ENCODE measurements at places on chromosomes 16 and 17.

DNA sequence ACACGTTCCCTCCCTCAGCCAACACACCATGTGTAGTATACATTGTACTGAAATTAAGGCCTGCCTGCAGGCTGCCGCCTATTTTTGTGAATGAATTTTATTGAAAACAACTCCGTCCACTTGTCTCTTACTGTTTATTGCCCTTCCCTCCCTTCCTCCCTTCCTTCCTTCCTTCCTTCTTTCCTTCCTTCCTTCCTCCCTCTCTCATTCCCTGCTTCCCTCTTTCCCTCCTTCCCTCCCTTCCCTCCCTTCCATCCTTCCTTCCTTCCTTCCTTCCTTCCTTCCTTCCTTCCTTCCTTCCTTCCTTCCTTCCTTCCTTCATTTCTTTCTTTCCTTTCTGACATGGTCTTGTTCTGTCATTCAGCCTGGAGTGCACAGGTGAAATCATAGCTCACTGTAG, 2.3 kb downstream of the ITGAM start:
- DNase-seq: no peak

DNA sequence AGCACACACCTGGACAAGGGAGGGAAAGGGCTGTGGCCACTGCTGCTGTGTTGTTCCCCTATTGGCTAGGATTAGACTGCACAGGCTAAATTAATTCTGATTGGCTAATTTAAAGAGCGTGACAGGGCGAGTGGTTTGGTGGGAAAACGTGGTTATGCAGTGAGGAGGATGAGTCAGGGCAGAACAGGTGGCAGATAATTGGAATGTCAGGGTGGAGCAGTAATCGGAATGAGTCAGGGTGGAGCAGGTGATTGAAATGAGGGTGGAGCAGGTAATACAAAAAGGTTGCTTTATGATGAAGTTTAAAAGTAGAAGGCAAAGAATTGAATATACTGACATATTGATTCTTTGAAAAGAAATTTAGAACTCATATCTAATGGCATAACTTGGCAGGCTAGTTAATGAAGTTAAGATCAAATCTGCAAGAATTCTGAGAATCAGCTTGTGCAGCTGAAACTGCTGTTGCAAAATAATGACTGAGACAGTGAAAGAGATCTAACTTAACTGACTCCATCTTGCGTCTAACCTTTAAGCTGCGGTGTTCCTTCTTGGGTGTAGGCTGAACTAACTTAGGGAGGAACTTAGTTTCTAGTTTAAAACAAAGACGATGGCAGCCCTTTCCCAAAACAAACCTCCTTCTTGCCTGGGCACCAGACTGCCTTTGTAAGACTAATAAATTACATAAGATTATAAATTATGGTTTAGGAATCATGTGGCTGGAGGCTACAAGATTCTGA, 174.3 kb downstream of the UTP18 start:
- DNase-seq: no peak

DNA sequence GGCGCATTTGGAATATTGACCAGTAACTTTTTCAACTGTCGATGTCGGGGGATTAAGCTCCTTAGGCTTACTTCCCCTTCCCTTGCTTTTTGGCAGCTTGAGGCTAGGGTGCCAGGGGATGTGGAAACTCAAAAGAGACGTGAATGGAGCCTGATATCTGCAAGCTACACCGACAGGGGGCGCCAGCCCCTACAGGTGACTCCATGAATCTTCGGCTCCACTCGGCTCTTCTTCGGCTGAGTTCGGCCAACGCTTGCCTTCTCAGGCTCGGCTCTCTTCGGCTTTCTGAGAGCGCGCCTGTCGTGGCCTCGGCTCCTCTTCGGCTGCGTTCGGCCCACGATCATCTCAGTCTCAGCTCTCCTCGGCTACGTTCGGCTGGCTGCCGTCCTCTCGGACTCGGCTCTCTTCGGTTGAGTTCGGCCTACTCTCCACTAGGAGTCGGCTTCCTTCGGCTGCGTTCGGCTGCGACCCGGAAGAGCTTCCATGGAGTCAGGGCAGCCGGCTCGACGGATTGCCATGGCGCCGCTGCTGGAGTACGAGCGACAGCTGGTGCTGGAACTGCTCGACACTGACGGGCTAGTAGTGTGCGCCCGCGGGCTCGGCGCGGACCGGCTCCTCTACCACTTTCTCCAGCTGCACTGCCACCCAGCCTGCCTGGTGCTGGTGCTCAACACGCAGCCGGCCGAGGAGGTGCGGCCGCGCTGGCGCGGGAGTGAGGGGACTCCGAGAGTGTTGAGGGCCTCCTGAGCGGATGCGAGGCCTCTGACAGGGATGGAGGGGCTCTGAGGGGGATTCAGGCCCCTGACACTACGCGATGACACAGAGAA, at the start of gene ERCC4:
ERCC4 (plus strand) TSS at position 472 of the 827 bp plus-strand sequence; CDS start at position 484, 12 bp downstream.
- DNase-seq: peak; percentile 99

DNA sequence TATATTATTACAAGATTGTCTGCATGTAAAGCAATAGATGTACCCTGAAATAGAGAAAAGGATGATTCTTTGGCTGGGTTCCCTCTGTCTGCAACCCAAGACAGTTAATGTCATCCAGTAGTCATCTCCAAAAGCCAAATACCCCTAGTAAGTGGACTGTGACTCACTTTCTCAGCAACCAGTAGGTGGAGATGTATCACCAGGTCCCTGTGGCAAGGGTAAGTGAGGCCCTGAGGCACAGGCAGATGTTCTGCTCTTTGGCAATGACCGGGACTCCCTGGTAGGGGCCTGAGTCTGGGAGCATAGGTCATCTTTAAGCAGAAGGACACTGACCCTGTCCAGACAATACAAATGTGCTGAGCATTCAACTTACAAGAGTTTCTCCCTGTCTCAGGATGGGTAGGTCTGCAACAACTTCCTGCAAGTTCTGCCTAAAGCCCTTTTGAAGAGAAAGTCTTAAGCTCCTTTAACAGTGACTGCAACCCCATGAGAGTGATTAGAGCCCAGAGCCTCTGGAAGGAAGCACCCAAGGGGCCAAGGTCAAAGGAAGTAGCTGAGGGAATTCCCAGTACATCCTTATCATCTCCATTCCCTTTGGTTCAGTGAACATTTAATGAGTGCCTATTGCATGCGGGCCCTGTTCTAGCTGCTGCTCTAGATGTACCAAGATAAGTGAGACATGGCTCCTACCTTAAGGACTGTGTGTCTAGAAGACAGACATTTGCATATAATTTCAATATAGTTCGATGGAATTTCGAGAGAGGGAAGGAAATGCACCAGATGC, 31.9 kb downstream of the PMP22 start:
- peak; percentile 55 for DNase-seq

GRCh38 chr17:70378076-70378475, 208.7 kb downstream of the KCNJ2 start:
- DNase-seq: no peak

DNA sequence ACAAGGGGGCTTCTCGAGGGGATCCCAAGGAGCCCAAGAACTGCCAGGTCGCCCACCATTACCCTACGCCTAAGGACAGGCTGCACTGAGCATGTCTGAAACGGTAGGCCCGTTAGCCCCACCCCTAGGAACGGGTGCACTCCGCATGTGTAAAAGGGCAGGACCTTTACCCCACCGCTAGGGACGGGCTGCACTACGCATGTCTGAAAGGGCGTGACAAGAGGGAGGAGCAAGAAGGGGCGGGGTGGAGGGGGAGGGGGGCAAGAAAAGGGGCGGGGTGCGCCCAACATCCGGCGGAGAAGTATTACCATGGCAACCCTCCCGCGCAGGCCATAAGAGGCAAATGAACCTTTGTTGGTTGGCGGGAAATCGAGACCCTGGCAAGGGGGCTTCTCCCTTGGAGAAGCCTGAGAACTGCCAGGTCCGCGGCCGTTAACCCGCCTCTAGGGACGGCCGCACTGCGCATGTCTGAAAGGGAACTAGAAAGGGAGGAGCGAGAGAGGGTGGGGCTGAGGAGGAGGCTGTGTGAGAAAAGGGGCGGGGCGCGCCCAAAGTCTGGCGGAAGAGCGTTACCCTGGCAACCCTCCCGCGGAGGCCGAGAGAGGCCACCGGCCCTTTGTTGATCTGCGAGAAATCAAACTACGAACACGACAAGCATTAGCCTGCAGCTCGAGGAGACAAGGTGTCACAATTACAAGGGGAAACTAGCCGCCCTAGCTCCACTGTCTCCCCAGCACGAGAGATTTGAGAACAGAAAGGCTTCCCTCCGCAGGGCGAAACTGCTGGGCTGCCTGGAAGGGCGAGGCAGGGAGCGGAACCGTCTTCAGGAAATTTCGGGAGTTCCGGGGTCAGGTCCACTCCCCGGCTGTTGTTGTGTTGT, 2046.8 kb downstream of the TP53TG3F start:
- peak; percentile 1 for DNase-seq

GRCh38 chr16:2592786-2593185, 55.0 kb downstream of the PDPK1 start:
- no peak for DNase-seq

DNA sequence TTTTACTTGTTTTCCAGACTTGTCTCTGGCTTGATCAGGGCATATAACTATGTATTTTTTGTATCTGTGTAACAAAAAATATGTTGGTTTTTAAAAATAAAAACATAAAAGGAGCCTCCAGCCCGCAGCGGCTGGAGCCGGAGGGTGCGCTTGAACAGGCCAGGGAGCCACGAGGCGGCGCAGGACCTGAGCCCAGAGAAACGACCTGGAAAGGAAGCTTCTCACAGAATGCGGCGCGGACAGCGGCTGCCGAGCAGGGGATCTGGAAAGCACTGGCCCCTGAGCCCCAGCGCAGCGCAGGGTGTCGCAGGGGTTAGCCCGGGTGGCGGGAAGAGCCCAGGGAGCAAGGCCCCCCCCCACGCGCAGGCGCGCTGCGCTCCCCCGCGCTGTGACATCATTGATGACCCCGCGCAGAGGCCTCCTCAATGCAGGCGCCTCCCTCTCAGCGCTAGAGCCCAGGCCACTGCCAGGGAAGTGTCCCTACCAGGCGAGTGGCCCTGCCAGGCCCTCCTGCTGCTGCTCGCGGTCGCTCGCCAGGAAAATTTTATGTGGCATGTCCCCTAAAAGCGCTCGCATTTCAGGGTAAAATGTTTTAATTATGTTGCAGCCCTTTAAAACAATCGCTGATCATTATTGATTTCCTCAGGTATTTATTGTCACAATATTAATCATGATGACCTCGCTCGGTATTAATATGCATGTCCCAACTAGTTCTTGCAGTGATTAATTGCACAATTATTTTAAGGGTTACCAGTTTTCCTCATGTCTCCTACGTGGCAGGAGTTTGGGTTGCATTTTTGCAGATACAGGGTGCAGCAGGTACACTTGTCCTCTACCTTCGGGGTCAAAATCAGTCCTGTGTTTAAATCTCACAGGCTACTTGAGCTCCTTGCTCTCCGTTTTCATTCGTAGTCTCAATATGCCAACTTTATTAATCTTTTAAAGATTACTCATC, 134.2 kb downstream of the USP22 start:
- DNase-seq: peak; percentile 84

GRCh38 chr16:30429418-30429677, 482 bp downstream of the DCTPP1 start:
- no peak for DNase-seq

DNA sequence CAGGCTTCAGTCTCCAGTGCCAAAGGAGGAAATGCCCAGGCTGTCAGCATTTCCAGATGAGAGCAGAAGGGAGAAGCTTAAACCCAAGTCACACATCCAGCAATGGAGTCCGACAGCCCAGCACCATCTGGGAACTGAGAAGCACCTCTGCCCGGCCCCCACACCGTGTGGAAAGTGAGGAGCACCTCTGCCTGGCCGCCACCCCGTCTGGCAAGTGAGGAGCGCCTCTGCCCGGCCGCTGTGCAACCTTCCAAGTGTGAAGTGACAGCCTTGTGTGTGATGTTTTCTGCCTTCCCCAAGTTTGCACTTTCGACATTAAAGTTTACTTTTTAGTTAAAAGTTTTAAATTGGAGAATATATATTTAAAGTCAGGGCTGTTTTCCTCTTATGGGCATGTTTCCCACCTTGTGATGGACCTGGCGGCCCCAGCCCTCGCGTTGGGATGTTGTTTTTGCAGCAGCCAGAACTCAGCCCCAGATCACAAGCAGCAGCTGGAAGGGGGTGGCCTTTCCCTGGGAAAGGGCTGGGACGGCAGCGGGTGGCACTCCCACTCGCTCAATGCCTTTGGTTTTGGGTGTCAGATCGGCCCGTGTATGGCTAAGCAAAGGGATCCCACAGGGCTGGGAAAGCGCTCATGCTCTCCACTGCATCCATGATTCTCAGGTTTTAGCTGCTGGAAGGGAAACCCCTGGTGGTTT, 7.2 kb downstream of the CCDC137 start:
- no peak for DNase-seq

DNA sequence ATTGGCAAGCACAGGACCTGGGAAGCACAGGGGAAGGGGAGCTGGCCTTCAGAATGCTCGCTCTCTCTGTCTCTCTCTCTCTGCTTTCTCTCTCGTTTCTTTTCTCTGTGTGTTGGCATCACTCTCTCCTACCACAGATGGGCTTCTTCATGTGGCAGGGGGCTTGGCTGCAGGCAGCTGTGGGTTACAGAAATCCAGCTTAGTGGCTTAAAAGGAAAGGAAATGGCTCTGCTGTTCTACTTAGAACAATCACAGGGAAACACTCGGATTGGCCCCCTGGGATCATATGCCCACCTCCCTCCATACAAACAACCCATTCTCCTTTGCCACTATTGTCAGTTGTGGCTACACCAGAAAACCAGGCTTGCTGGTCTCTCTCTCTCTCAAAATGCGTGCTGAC, 20.4 kb downstream of the TBX2 start:
- no peak for DNase-seq

- peak; percentile 69 for DNase-seq
Measured at GRCh38 chr16:10126686-10127085, 55.5 kb downstream of the GRIN2A start.

- DNase-seq: no peak
Measured at GRCh38 chr17:77696721-77697460, 261.6 kb upstream of the TNRC6C start.

DNA sequence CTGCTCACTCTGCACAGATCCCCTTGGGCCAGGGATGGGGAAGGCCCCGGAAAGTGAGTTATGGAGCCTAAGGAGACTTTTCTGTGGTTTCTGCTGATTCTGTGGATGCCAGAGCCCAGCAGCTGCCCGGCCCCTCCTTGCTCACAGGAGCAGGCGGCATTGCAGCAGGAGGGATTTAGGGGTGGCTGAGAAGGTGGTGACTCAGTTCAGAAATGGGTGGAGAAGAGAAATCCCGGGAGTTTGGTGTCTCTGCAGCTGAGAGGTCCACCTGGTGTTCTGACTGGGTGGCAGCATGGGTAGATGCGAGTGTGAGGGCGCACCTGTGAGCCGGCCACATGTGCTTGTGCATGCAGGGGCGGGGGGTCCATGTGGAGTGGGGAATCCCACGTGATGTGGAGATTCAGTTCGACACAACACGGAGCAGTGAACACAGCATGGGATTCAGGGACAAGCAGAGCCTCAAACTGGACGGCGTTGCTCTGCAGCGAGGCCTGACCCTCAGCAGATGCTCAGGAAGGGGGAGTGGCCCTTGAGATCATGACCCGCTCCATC, 16.0 kb upstream of the SPPL2C start:
- peak; percentile 50 for DNase-seq

Data from fibroblast of villous mesenchyme (primary cell).